ENCODE measurements at places on chromosomes 3 and 15.

GRCh38 chr15:68812597-68813431 lies 7.9 kb downstream of the ANP32A start:
- peak; percentile 30 for DNase-seq

DNA sequence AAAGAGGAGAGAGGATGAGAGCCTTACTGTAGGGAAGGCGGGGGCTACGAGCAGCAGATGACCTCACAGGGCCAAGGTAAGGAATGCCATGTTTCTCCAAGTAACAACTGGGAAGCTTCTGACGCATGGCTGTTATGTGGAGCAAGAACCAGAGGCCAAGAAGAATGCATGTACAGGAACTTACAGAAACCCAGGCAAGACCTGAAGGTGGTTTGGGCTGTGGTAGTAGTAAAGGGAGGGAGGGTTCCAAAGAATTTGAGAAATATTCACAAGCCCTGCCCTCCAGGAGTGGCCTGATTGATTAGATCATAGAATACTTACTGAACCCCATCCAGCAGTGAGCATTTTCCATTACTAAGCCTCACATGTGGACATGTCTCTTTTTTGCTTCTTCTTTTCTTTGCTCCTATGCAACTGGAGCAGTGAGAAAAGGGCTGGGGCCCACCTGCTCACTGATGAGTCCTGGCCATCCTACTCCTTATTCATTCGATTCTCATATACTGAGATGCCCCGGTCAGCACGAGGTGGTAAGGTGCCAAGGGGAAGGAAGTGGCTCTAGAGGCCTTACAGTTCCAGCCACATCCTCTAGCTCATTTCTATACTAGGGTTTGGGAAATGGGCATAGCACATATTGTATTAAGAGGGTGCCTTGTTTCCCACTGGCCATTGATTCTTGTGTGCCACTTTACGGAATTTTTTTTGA lies 8.3 kb upstream of the SLC12A8 start:
- DNase-seq, result peak; percentile 25

GRCh38 chr3:149296972-149297371 lies 36.5 kb downstream of the TM4SF18 start:
- no peak for DNase-seq

GRCh38 chr15:62212741-62213140 lies 47.7 kb upstream of the C2CD4B start:
- DNase-seq, result no peak

- peak; percentile 71 for DNase-seq
Measured at GRCh38 chr15:100879464-100880138, at the start of gene ALDH1A3. Gene ALDH1A3 (plus strand): TSS chr15:100879831. CDS start chr15:100879908, 77 bp downstream.

DNA sequence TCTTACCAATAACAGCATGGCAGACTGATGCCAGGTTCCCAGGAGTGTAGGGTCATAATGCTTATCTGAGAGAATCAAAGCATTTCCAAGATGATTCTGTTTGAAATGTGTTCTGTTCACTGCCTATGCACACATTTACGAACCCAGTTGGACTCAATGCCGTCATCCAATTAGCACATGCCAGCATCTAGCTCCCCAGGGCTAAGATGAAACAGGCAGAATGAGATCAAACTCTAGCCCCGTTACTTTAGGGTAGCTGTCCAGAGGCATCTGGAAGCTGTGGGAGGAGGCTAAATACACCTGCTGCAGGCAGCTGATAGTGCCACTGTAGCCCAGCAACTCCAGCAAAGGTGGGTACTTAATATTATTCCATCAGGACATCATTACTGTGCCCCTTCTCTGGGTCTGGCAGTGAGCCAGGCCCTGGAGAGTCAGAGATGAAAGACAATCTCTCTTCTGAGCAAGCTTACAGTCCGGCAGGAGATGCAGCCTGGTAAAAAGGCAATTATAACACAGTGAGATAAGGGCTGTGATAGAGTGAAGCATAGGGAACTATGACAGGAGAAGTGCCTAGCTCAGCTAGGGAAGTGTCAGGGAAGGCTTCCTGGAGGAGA lies 156.4 kb upstream of the PPP2R3A start:
- DNase-seq, result no peak

DNA sequence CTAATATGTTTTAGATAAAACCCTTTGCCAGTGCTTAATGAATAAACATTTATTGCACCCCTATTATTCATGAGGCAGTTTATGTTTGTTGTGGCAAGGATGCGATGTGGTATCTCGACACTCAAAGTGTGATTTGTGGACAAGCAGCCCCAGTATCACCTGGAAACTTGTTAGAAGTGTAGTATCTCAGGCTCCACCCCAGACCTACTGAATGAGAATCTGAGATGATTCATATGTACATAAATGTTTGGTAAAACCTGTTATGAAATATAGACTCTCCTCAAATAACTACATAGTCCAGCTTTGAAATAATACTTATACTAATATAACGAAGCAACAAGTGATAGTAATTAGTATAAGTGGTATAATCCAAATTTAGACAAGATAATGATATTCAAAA lies 914.8 kb downstream of the TUSC7 start:
- DNase-seq, result no peak

DNA sequence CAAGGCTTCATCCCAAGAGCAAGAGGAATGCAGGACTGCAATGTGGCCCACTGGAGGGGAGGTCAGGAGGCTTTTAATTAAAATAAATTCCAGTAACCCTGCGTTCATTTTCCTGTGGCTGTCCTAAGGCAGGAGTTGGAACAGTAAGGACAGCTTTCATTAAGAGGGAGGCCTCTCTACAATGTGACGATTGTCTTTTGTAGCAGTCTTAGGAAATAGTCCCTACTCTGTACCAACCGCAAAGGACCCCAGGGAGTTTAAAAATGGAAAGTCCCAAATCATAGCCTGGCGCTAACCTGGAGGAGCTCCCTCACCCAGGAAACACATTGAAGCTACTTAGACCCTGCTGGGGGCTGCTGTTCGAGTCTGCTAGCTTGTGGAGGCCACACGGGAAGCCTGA lies 62.8 kb downstream of the SYNM start:
- DNase-seq, result no peak

GRCh38 chr3:45272828-45273470 lies 46.9 kb upstream of the TMEM158 start:
- DNase-seq, result no peak

GRCh38 chr15:96359616-96360521 lies 29.4 kb downstream of the NR2F2 start:
- DNase-seq, result no peak

- DNase-seq, result peak; percentile 41
Measured at GRCh38 chr3:5095886-5096285, 26.2 kb upstream of the ARL8B start.

GRCh38 chr3:141147657-141148056 lies 84.0 kb upstream of the PXYLP1 start:
- no peak for DNase-seq

- DNase-seq, result no peak
Measured at GRCh38 chr3:150312018-150312657, 96.0 kb upstream of the TSC22D2 start.

DNA sequence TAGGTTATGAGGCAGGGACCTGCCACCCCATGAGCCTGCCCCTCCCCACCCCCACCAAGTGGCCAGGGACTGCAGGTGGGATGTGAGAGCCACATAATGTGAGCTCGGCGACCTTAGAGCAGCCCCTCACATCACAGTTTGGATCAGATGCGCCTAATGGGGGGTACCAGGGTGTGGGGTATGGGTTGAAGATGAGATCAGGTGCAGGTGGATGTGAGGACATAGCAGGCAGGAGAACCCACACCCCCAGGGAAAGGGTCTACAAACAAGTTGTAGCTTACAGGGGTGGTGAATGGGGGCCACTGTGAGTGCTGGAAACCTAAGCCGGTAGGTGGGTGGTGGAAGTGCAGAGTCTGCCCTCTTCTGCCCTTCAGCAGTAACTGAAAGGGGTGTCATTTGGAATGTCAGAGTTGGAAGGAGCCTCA lies 94.0 kb downstream of the CORO2B start:
- DNase-seq, result peak; percentile 26

GRCh38 chr15:49750553-49750952 lies 129.7 kb downstream of the DTWD1 start:
- DNase-seq, result no peak

DNA sequence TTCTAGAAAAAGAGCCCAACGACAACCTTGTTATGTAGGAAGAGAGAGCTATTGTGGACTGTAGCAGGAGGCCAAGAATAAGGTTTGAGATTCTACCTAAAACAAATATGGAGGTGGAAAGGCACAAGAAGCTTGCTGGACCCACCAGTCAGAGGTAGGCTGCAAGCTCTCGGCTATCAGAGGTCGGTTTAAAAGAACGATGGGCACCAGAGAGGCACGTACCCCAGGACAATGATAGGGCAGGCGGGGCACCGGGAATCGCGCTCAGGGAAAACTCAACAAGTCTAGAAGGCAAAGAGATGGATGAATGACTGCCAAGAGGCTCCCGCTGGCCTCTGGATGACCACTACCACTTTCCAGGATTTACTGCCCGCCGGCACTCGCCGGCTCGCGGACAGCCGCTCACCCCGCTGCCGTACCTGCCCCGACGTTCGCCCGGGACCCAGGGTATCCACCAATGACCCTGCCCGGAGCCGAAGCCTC lies 1.1 kb downstream of the HDGFL3 start:
- no peak for DNase-seq

DNA sequence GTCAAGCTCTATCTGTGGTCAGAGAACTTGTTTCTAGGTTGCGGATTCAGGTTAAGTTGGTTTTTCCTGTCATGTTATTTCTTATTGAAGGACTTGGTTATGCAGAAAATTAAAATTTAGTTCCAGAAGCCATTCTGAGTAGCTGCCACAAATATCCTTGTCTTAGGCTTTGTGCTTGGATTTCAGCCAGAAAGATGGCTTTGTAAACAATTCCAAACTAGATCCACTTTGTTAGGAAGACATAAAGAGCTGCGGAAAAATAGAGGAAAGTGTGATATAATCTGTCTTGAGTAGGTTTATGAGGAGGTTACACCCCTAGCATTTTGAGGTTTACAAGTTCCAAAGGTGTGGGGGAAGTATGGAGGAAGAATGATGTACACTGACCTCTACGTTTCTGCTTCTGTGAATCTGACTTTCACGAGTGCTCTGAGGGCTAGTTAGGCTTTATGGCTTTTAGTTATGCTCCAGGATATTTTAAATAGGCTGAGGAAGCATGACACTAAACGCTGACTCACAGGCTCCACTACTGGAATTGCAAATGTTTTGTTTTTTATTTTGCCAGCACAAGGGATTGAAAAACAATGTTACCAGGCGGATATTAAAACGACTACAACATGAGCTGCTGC lies 46.3 kb upstream of the UTS2B start:
- peak; percentile 84 for DNase-seq

DNA sequence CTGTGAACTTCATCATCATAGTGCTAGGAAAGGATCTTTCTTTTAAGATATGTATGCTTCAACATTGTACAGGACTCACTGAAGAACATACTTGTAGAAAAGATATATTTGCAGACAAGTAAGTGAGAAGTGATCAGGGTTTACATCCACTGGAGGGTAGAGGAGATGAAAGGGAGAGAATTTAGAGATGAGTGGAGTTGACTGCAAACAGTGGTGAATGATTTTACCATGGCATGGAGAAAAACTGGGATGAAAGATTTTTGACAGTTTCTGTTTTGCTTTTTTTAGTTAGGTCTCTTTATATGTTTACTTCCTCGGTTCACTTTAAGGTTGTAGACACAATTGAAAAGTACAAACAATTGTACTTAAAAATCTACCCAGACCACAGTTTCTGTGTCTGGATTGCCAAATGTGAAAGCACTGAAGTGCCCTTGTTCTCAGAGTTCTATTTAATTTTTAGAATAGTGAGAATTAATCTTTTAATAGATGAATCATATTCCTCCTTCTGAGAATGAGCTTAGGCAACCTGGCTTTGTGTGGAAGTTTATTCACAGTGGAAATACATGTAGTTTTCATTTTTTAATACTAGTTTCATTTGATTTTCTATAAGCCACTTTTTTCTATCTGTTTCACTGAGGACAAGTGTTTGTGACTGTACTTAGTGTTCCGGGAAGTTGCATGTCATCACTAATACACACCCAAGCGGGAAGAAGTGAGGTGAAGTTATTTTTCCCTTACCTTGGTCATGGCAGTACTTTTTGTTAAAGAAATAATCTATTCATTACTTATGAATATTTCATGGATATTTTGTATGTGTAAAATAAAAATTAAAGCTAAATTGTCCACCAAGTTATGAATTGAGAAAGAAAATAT lies 1.8 kb upstream of the GPR171 start:
- DNase-seq, result no peak

DNA sequence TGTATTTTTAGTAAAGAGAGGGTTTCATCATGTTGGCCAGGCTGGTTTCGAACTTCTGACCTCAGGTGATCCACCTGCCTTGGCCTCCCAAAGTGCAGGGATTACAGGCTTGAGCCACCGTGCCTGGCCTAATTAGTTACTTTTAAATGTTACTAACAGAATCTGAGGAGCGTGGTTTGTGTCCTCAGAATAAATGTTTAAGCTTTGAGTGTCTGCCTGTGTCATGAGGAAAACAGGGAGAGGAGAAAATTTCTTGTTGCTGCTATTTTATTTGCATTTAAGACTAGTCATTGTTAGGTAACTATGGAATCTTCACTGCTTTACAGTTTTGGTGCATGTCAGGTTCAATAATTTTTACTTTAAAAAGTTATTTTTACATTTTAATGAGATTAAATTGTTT lies 68.8 kb downstream of the TCF12 start:
- no peak for DNase-seq

DNA sequence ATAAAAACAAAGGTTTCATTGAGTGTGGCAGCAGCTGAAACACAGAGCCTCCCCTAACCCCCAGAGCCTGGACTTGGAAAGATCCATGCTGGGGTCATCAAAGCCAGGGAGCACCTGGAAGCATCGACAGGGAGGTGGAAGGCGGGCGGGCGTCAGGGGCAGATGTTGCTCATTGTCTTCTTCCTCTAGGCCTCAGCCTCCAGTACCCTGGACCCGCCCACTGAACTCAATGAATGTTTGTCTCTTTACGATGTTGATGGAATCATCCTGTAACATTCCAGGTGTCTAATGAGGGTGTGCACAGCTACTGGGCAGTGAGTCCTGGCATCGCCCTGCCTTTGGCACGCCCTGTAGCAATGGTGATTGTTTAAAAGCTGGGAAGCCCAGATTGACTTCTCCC lies 9.8 kb downstream of the GP5 start:
- no peak for DNase-seq

- DNase-seq, result no peak
Measured at GRCh38 chr3:140630866-140631265, 47.0 kb upstream of the TRIM42 start.

DNA sequence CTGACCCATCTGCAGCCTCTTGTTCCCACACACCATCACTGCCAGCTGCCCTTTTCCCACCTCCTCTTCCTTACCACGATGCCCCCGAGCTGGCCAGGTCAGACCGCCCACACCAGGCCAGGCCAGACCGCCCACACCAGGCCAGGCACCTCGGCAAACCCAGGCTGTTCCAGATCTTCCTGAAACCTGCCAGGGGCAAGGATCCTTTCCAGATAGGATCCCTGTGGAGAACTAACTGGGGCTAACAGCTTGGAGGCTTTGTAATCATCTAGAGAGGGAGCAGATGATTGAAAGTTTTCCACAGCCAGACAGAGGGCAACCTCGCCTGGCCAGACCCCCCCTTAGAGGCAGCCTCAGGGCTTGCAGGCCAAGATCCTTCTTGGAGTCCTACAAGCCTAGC lies 287.3 kb upstream of the TLE3 start:
- DNase-seq, result no peak

- DNase-seq, result no peak
Measured at GRCh38 chr15:65827065-65827464, 35.0 kb upstream of the DENND4A start.

All from fibroblast of pulmonary artery (primary cell).